ENCODE measurements at places on chromosomes 2 and 18. TPM values are rescaled to one million over a fixed set of nuclear protein-coding genes. Genes with fewer than 3 reads are reported as not detected.

NCKAP5 gene
- total RNA-seq, result 0.85 TPM

MAPRE3 gene
- 3.4 TPM for total RNA-seq

RTTN gene
- 8.1 TPM for total RNA-seq

AOX1 gene
- total RNA-seq, result 81.1 TPM

LOXHD1 gene
- not detected for total RNA-seq

MTCL1 gene
- 197 TPM for total RNA-seq

EML6 gene
- 3.2 TPM for total RNA-seq

VAMP8 gene
- 1.5 TPM for total RNA-seq

RUFY4 gene
- not detected for total RNA-seq

MBP gene
- 13.2 TPM for total RNA-seq

DSC2 gene
- total RNA-seq, result 0.12 TPM

ATP8B1 gene
- total RNA-seq, result 52.8 TPM

GORASP2 gene
- total RNA-seq, result 94.6 TPM

POMC gene
- total RNA-seq, result not detected

NDC80 gene
- 2.9 TPM for total RNA-seq

RNF181 gene
- total RNA-seq, result 168 TPM

NYAP2 gene
- total RNA-seq, result not detected

UGT1A5 gene
- total RNA-seq, result not detected

RFX8 gene
- total RNA-seq, result 6.8 TPM

ASTL gene
- total RNA-seq, result not detected

DOK6 gene
- total RNA-seq, result 8.0 TPM

UGT1A8 gene
- not detected for total RNA-seq

GREB1 gene
- total RNA-seq, result 0.65 TPM

RNF25 gene
- 38.5 TPM for total RNA-seq

Measured in hair follicle dermal papilla cell (primary cell).